ENCODE measurements at places on chromosomes 2 and 18.

DNA sequence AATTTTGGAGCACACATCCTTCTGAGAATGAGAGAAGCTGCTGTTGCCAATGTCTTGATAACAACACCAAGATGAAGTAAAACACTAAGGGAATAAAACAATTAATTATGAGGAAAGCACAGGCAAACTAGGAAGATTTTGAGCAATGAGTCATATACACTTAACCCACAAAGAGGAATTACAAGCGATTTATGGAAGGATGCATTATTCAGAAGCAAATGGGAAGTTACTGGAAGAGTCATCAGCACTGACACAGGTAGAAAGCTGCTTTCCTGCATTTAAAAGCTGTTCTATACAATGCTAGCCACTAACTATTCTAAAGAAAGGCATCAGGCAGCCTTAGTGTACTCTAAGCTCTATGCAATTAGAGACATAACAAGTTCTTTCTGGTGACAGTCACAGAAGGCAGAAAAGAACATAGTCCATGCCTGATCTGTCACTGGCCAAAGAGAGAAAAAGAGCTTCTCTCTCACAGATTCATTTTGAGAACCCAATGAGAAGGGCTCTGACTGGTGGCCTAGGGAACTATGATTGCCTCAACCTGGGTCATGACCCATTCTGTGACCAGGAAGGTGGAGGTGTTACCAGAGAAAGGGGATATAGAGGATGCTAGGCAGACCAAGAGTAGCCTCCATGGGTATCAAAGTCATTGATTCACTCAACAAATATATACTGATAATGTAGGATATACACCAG lies 45.4 kb downstream of the M1AP start:
- DNase-seq: no peak

GRCh38 chr18:44536619-44537018 lies 144.1 kb upstream of the SETBP1 start:
- no peak for DNase-seq

DNA sequence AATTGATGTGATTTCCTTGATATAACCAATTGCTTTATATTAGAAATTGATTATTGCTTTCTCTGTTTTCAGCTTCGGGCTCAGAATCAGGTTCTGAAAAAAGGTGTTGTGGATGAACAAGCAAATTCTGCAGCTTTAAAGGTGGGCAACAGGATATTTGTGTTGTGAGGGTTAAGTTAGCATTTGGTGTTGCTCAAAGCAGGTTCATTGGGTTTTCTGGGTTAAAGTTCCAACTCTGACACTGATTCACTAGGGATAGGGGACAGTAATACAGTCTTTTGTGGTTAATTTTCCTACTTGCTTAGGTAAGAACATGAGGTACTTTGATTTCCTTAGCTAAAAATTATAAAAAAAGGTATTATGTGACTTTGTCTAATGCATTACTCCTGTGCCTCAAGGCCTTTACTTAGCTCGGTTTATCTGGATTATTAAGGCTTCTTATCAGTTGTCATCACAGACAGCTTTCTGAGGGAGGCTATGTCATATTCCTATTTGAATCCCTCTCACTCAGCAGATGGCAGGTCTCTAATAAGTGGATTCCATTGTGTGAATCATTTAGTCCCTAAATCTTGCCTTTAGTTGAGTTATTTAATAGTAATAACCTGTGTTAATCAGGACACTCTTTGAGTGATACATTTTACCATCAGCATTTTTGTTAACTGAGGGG lies 78.9 kb upstream of the STON1 start:
- no peak for DNase-seq

- DNase-seq: no peak
Measured at GRCh38 chr2:218694405-218695145, 16.1 kb upstream of the TTLL4 start.

- no peak for DNase-seq
Measured at GRCh38 chr2:104936527-104936926, 82.6 kb downstream of the POU3F3 start.

DNA sequence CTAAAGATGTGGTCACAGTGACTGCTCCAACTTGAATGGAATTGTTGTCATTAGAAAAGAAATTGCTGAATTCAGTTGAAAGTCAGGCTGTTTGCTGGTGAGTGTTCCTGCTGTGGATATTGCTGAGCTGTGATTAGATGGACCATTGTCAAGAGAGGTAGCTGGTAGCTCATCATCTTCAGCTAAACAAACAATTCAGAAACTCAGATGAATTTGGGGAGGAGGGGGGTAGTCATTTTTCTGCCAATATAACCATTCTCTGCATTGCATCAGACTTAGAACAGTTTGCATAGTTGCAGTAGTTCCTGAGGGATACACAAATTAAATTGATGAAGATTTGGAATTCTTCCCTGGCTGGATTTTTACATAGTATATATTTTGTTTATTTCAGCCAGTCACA lies 108.3 kb downstream of the MTCL1 start:
- no peak for DNase-seq

- DNase-seq: no peak
Measured at GRCh38 chr2:155250800-155251199, 552.3 kb downstream of the KCNJ3 start.
